ENCODE measurements at places on chromosomes 3 and 15.

- DNase-seq: no peak
These were observed 116.6 kb upstream of the PRR20G start for GRCh38 chr3:127404221-127405009.

DNA sequence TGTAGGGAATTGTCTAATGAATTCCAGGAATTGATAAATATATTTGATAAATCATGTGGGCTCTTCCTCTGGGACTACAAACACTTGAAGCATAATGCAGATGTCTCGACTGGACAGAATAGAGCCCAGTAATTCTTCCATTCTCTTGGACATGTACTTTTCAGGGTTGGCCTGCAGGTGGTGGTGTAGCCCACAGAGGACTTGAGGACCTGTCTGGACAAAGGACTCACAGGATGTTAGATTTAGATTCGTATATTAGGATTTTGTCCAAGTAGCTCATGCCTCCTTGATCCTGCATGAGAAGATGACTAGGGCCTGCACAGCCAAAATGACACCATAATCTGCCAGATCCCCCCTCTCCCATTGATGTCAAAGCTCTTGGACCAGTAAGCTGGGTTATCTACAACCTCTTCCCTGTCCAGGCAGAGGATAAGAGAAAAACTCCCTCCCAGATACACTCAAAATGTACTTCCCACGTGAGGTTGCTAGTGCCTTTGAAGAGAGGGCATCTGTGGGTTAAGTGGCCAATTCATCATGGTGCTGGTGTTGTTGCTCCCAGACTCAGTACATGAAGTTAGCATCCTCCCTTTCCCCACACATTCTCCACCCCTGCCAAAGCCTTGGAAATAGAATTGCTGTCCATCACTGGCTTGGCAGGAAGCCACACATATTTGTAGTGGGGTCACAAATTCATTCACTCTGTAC lies 88.6 kb upstream of the ZNF280D start:
- DNase-seq: peak; percentile 71

DNA sequence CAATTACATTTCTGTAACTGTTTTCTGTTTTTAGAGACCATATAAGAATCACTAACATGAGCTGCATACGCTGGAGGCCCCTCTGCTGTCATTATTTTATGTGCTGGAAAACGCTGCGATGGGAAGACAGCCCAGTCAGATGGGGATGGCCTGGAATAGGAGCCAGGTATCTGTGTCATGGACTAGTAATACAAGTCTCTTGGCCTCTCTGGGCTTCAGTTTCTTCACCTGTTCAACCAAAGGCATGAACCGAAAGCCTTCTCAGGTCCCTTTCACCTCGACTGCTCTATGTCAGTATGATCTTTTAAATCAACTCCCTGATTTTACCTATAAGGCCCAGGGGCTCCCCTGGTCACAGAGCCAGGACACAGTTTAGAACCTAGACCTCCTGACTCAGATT lies 14.6 kb upstream of the RFTN1 start:
- no peak for DNase-seq

DNA sequence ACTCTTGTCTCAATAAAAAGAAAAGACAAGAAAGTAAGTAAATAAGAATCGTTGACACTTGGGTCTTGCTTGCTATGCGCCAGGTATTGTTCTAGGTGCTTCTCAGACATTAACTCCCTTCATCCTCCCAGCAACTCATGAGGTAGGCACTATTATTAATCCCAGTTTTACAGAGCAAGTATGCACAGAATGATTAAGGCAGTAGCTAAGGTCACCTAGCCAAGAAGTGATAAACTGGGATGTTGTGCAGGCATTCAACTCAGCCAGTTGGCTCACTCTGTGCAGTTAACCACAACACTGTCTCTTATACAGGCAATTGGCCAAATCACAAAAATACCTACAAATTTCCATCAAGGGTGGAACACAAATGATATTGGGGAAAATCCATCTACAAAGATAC lies 1.7 kb upstream of the C3orf33 start:
- DNase-seq: no peak

DNA sequence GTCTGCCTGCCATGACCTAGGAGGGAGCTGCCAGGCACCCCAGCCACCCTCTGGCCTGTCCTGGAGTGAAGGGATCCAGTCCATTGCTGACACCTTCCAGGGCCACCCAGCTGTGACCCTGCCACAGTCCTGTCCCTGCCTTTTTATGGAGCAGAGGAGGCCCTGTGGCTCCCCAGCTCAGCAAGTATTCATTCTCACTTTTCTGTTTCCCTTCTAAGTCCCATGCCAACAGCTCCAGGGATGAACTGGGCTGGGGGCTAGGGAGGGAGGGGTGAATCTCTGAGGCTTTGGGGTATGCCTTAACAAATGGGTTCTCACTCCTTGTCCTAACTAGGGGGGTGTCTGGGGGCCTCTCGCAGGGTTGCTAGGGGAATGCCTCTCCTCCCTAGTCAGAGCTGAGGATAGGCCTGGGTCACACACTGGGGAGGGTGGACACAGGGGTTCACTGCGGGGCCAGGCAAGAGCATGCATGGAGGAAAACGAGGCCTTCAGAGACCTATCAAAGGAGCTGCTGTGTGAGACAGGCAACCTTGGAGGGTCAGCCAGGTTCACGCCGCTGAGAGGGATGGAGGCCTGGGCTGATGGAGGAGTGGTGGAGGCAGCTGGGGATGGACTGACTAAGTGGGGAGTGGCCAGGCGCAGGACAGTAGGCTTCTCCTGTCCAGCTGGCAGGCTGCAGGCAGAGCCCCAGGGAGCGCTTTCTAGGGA lies 31.8 kb downstream of the EPHB3 start:
- no peak for DNase-seq

GRCh38 chr3:53890726-53891475 lies 758 bp downstream of the SELENOK start:
- DNase-seq: peak; percentile 57

DNA sequence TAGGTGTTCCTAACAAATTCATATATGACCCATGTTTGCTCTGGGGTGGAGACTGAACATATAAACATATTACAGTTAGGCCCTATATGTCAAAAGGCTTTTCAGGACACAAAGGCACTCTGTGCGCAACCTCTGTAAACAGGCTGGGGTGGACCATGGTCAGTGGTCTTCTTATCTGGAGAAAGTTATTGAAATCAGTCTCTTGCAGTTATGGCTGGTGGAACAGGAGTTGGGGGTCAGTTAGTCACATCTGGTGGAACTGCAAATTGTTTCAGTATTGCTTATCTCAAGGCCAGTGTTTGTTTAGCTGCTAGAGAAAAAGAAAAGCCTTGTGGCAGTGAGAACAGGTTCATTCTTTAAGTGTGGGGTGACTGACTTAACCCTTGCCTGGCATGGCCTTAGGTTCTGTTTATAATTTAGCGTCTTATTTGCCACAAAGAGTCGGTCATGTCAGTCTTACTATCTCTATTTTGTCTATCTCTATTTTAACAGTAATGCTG lies 5.9 kb upstream of the GP9 start:
- DNase-seq: no peak

DNA sequence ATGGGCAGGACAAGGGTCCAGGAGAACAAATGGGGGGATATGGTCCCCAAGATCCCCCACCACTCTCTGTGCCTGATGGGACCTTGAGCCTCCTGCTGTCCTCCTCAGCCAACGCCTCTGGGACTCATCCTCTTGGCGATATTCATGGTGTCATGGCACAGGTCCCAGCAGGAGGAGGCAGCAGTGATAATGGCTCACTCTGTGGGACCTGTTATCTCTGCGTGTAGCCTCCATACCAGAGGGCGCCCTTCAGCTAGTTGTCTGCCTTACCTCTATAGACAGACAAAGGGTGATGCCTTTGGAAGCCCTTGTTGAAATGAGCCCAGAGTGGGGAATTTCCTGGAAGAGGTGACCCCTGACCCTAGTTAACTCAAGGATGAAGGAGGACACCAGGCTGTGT lies 7.4 kb downstream of the ZBTB47 start:
- peak; percentile 32 for DNase-seq

DNA sequence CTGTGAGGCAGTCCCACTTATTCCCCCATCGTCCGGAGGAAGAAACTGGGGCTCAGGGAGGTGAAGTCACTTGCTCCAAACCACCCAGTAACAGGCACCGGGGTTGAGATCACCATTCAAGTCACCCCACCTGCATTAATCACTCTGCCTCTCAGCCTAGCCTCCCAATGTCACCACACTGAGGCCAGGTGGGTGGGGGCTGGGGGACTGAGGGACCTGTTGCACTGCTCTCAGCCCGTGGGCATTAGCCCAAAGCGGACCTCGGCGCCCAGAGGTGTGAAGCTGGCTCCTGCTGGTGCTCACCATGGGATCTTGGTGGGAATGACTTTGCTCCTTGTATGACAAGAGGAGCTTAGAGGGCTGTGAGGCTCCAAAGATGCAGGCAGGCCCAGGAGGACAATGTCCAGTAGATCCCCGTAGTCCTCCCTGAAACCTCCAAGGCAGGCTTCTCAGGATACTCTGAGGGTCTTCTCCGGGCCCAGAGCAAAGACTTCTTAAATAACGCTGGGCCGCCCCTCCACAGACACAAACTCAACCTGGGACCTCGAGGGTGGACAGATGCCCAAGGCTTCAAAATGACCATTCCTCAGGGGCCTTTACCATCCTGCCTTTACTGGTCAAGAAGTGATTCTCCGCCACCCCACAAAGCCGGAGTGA lies 1.7 kb downstream of the NT5DC2 start:
- DNase-seq: no peak

DNA sequence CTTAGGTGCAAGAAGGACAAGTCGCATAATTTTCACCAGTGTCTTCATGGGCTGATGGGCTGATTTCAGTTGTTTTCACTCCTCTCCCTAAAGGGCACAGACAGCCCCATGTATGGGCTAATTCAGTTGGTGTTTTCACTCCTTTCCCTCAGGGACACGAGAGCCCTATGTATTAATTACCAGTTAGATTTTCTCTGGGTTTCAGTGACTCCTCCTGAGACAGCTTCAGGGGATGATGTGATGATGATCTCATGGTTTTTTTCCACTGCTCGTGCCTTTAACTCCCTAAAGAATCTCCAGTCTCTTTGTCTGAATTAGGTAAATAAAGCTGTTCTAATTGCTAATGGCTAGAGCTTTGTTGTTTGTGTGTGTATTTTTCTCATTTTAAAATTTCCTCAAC lies 9.9 kb downstream of the RAMAC start:
- DNase-seq: peak; percentile 32

DNA sequence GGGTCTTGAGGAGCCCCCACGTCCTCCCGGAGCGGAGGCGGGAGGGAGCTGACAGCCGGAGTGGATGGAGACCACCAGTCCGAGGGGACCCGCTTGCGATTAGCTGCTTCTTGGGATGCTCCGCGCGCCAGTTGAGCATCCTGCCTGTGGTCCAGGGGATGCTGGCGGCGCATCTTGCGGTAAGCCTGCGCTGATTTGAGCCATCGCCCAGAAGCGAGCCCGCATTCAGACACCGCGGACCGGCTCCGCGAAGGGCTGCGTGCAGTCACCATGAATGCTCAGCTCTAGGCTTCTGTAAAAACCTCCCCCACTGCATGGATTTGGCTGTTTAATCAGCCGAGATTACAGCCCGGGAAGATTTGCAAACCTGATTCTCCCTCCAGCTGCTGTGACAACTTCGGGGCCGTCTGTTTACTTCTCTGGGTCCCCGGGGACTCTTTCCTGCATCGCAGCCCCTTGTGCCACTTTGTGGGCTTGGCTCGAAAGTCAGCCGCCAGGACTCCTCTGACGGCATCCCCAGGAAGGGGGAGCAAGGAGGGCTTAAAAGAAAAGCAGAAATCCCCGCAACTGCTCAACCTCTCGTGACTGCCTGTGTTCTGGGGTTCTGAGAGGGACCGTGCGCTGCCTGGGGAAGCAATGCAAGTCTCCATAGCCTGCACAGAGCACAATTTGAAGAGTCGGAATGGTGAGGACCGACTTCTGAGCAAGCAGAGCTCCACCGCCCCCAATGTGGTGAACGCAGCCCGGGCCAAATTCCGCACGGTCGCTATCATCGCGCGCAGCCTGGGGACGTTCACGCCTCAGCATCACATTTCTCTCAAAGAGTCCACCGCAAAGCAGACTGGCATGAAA lies 171.1 kb downstream of the KCNAB1 start:
- peak; percentile 96 for DNase-seq

DNA sequence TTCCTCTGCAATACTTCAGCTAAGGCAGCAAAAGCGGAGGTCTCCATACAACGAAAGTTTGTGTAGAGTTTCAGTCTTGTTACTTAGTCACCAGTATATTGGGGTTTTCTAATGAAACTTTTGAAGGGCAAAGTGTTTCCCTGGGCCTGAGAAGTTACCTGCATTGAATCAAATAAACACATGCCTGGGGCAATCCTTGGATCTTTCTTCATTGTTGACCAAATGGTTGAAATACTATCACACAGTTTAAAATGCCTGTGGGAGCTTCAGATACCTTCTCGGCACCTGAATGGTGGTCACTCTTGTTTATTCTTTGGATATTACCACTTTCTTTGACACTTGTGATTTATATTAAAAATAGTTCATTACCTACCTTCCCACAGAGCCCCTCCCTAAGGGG lies 988 bp upstream of the CHSY1 start:
- DNase-seq: no peak

GRCh38 chr3:192550356-192550755 lies 177.0 kb downstream of the FGF12 start:
- DNase-seq: no peak

DNA sequence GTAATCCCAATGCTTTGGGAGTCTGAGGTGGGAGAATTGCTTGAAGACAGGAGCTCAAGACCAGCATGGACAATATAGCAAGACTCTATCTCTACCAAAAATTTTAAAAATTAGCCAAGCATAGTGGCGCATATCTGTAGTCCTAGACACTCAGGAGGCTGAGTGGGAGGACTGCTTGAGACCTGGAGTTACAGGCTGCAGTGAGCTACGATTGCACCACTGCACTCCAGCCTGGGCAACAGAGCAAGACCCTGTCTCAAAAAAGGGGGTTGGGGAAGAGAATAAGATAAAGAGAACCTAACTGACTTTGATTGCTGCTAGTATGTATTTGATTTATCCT lies 755 bp downstream of the CD200R1 start:
- no peak for DNase-seq

GRCh38 chr3:142046320-142047020 lies 102.9 kb downstream of the TFDP2 start:
- DNase-seq: no peak

DNA sequence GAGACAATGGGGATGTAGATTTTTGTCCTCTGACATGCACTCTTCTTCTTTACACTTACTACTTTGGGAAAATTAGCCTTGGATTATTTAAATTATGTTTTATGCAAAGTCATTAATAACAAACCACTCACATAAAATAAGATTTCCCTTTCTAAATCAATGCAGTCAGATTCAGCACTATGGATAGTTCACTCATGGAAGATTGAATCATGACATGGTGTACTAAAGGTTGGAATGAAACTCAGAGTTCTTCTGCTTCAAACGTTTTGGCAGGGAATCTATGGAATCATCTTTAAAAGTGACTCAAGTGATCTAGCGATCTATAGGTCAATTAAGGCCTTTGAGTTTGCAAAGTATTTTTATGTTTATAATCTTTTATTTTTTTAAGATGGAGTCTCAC lies 154.3 kb downstream of the KCNMB2 start:
- DNase-seq: no peak

GRCh38 chr15:28984421-28985315 lies 98.9 kb downstream of the APBA2 start:
- peak; percentile 34 for DNase-seq
